ENCODE measurements at places on chromosomes 7 and 10.

DNA sequence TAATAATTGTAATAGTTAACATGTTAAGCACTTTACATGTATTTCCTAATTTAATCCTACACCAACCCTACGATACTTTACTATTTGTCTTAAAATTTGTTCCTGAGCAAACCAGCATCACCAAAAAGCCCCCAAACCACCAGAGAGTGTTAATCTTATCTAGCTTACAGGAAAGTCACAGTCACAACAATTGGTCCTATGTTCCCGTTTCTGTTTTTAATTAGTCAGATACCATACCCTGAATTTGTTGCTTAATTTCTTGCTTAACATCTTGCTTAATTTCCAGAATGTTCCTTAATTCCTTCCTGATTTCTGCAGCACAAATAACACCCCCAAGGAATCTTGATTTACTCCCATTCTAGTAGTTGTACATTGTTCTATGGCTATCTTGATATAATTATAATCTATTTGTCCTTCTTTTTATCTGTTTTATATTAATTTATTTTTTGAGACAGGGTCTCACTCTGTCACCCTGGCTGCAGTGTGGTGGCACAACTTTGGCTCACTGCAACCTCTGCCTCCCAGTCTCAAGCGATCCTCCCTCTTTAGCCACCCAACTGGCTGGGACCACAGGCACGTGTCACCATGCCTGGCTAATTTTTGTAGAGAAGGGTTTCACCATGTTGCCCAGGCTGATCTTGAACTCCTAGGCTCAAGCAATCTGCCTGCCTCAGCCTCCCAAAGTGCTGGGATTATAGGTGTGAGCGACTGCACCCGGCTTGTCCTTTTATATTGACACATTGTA is 6.6 kb upstream of the PDSS1 start:
- DNase-seq: no peak

DNA sequence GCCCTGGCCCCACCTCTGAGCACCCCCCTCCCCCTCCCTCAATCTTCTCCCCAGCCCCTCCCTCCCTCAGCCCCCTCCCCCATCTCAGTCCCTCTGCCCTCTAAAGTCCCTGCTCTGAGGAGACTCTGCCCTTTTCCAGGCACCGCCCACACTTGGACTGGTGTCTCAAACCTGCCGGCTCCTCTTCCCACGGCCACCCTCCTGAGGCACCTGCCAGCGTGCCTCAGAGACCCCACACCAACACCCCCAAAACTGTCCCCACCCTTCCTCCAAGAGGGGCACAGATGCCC is 34.6 kb upstream of the HSPB1 start:
- no peak for DNase-seq

DNA sequence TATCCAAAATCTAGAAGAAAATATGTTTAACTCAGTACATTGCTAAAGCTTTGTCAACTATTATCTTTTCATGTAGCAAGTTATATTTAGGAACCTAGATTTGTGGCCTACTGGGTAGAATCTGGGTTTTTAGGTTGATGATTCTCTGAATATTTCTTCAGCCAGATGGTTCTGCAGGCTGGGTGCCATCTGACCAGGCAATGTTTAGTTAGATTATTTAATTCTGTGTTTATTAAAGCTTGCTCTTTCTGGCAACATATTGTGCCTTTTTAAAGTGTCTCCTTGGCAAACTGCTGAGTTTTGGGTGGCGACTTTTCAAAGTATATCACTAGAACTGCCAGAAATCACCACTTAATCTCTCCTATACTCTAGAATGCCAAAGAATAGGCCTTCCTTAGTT is 114.1 kb downstream of the LHFPL3 start:
- no peak for DNase-seq

DNA sequence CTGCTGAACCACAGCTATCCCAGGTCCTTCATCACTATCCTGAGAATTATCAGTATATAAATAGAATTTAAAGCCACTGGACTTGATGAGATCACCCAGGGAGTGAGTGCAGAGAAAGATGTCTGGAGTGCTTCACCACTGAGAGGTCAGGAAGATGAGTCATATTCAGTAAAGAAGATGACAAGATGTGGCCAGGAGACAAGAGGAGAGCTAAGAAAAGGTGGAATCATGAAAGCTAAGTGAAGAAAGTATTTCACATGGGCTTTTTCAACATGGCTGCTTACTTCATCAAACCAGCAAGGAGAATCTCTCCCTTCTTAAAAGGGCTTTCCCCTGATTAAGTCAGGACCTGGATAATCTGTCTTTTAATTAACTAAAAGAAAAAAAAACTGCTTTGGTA is 9.1 kb upstream of the PRKAR2B start:
- no peak for DNase-seq

- no peak for DNase-seq
Measured at GRCh38 chr7:44064791-44065430, 456 bp downstream of the PGAM2 start.

DNA sequence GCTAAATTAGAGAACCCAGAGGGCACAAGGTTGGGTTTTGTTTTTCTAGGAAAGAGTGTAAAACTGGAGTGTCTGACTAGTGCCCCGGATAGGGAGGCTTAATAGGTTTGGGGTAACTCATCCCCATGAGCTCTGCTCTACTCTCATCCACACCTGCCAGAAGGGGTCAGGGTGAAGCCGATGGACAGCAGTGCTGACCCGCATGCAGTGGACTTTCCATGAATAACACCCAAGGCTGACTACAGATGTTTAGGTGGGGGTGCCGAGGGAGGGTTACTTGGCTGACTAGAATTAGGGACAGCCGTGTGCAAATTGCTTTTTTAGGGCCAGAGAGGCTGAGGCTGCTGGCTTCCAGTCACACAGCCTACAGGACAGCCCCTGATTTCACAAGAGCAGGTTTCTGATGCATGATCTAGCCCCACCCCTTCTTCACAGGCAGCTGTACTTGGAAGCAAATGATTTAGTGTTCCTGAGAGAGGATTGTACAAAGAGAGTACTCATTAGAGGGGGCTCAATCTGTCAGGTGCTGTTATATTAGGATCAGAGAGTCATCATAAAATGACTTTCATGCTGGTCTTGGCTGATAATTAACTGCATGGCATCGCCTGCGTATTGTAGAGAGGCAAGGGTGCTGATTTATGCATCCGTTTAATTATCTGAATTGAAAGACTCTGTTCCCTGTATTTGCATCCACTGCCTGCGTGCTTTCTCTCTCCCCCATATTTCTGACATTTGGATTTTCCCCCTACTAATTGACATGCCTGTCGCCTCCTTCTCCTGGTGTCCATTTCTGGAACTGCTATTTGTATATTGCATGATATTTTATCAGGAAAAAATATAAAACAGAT is 9.5 kb downstream of the INHBA start:
- DNase-seq: no peak

DNA sequence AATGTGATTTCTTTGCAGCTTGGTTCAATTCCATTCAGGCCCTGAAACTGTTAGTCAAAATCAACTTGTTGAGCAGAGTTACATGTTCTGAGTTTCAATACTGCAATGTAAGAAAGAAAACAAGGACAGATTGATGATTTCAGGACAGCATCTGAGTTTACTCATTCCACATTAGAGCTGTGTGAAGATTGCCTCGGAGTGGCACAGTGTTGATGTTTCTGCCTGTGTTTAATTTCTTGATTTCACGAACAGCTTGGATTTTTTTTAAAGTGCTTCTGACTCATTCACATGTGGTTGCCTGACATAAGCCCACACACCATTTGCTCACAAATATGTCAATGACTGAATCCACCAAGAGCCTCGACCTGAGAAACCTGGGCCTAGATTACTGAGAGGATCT is 101.2 kb upstream of the PARD3 start:
- DNase-seq: no peak

GRCh38 chr7:38428041-38428440 is 154.6 kb upstream of the TARP start:
- DNase-seq: no peak

- no peak for DNase-seq
Measured at GRCh38 chr7:21367081-21367480, 60.8 kb upstream of the SP4 start.

DNA sequence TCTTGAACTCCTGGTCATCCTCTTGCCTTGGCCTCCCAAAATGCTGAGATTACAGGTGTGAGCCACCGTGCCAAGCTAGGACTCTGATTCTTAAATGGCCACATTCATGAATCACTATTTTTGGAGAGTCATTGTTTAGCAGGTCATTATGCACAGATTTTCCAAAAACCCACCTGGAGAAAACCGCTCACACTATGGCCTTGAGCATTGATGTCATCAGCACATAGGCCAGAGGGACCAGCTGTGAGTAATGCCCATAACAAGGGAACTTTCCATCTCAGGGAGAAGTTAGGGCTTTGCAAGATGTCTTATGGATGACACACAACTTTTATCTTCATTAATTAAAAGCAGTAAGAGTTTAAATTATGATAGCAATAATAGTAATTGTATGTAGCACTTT is 86.4 kb upstream of the KIF5B start:
- DNase-seq: no peak

- no peak for DNase-seq
Measured at GRCh38 chr10:80413271-80413996, 5.1 kb downstream of the PRXL2A start.

GRCh38 chr10:60456053-60456452 is 66.4 kb upstream of the ANK3 start:
- no peak for DNase-seq

- no peak for DNase-seq
Measured at GRCh38 chr7:6165521-6166320, 106.7 kb downstream of the CYTH3 start.

DNA sequence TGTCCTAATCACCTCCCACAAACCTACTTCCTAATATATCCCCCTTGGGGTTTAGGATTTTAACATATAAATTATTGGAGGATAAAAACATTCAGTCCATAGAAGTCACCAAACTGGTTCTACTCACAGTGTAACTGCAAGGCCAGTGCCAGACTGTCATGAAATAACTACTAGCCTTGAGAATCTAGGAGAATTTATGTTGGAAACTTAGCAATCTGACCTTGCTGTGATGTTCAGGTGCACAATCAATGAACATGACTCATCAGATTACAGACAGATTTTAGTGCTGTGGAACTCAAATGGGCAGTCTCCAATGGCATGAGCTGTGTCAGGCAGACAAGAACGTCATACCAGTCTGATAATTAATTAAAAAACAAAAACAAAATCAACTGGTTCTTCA is 571.4 kb upstream of the IGFBP3 start:
- DNase-seq: no peak

GRCh38 chr10:78457804-78458482 is 424.3 kb downstream of the RPS24 start:
- DNase-seq: no peak

DNA sequence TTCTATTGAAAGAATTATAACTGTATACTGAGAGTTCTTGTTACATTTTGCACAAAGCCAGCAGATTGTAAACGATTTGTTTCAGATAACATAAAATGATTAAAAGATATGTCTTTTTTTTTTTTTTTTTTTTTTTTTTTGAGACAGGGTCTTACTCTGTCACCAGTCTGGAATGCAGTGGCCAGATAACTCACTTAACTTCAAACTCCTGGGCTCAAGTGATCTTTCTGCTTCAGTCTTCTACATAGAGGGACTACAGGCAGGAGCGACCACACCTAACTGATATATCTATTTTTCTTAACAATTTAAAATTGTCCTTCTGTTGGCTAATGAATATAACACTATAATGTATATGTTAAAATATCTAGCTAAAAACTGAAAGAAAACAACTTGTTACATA is 317.3 kb upstream of the CACNA2D1 start:
- DNase-seq: no peak

DNA sequence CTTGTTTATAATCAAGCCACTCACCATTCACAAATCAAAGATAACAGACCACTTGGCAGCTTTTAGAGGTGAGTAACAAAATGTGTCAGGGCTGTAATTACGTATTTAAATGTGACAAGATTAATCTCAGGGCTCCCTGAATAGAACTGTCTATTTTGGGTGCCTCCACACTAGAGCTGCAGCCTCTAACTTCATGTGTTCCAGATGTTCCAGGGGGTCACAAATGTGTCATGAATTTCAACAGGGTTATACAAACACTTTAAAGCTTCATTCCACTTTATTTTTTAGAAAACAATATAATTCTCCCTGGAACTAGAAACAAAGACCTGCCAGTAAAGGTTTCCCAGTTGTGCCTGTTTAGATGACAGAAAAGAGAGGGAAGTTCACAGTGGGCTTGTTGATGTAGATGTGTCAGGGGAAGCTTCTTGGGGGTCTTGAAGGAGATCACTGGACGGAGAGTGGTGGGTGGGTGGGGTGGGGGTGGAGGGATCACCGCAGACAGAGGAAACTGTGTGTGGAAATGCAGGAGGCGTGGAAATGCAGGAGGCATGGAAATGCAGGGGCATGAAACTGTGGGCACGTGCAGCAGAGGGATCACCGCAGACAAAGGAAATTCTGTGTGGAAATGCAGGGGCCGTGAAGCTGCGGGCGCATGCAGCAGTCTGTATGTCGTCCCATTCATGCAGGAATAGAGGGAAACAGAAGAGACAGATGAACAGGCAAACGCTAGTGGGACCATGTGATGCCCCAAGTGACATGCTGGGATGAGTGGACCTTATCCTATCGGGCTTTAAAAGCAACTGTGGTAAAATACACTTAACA is 42.0 kb upstream of the TRIL start:
- no peak for DNase-seq

DNA sequence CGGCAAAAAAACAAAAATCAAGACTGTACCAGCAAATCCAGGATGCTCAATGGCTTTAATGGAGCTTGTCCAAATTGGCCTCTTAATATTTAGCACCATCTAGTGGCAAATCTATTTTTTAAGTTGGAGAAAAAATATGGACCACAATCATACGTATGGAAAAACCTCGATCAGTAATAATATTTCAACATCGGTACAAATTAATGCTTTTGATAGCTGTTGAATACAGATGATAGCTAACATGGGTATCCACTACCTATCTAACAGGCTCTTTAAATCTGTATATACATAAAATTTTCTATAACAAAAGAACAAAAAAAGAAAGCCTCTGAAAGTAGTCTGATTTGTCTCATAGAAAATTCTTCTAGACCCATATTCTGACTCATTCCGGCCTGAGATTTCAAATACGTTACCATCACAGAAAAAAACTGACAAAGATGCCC is 29.2 kb downstream of the COA1 start:
- DNase-seq: no peak

GRCh38 chr7:6299774-6300173 is 27.4 kb upstream of the CYTH3 start:
- no peak for DNase-seq

DNA sequence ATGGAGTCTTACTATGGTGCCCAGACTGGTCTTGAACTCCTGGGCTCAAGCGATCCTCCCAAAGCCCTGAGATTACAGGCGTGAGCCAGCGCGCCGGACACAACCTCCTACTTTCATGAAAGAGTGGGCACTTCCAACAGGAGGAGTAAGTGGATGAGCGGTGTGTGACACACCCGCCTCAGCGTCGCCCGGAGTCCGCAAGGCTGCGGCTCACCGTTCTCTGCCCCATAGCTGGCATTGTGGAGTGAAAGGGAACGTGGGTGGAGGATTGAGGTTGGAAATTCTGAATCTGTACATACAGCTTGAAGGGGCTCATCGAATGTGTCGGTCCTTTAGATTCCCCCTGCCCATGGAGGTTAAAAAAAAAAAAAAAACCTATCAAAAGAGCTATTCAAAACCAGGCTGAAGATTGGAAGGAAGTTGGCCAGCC is 524 bp upstream of the PRXL2A start:
- DNase-seq: peak; percentile 72
